ENCODE measurements at places on chromosomes 11 and 22.

- DNase-seq, result no peak
These were observed 35.1 kb downstream of the CSF2RB start for GRCh38 chr22:36948273-36949225.

- no peak for DNase-seq
These were observed 84.5 kb upstream of the PPARA start for GRCh38 chr22:46065691-46066454.

- no peak for DNase-seq
These were observed 31.0 kb upstream of the RFPL3 start for GRCh38 chr22:32326647-32327046.

- DNase-seq, result no peak
These were observed 523.7 kb downstream of the FAM181B start for GRCh38 chr11:82210011-82210410.

DNA sequence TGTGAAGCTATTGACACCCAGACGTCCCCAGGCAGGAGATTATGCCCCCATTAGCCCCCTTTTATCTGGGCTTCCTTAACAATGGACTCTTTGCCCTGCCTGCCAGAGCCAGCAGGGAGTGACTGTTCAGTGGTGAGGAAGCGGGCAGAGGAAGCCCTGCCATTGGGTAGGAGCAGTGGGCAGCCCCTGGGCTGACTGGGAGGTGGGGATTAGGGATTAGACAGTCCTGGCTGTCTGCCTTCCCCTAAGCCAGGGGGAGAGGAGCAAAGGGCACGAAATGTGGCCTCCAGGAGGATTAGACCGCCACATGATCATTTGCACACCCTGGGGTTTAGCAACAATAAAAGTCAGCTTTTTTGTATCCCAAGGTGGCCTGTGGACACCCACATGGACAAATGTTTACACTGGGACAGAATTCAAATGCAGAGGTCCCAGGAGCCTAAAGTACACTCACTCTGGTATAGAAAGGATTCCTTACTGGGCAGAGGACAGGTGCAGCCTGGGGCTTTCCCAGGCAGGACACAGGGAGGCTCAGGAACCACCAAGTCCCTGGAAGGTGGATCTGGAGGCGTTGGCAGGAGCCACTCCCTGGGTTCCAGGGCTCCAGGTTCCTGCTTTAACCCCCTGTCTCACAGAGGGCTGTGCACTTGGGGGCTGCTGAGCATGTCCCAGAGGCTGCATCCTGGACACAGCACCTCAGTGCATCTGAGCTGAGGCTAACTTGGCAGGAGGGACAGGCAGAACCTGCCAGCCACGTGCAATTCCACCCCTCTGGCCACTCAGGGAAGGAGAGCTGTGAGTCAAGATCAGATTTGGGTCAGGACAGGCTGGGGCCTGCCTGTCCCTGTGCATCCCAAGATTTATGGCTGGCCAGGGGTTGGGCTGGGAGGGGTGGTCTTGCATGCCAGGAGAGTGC is 2.1 kb downstream of the PNPLA3 start:
- no peak for DNase-seq

GRCh38 chr11:93686812-93687211 is 25.3 kb downstream of the CEP295 start:
- no peak for DNase-seq

All from caudate nucleus (tissue), 63 donors.